AG20443 (cell line): ENCODE measurements at places on chromosomes 3 and 15.

DNA sequence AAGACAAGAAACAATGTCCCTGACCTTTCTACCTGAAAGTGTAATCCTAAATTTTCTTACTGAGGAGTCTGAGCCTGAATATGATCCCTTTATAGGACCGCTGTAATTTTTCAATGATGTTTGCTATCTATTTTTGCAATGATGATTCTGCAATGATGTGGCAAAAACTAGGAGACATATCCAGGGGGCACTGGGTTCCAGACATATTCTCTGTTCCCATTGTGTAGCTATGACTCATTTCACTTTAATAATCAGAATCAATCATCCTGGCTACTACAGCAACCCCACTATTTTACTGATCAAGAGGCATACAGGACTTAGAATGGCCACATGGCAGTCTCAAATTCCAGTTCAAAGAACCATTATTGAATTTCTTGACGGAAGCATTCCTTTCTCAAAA, 85.9 kb downstream of the AQR start:
- no peak for DNase-seq

- no peak for DNase-seq
Measured at GRCh38 chr3:159950156-159950898, 38.3 kb upstream of the IL12A start.

- DNase-seq = no peak
Measured at GRCh38 chr3:41448396-41448795, 249.1 kb downstream of the CTNNB1 start.

GRCh38 chr15:94360251-94360685, 128.9 kb downstream of the MCTP2 start:
- no peak for DNase-seq

GRCh38 chr3:129878355-129878754, 15.2 kb downstream of the TMCC1 start:
- DNase-seq = no peak

- peak; percentile 54 for DNase-seq
Measured at GRCh38 chr15:81163961-81164800, 30.1 kb downstream of the CFAP161 start.

DNA sequence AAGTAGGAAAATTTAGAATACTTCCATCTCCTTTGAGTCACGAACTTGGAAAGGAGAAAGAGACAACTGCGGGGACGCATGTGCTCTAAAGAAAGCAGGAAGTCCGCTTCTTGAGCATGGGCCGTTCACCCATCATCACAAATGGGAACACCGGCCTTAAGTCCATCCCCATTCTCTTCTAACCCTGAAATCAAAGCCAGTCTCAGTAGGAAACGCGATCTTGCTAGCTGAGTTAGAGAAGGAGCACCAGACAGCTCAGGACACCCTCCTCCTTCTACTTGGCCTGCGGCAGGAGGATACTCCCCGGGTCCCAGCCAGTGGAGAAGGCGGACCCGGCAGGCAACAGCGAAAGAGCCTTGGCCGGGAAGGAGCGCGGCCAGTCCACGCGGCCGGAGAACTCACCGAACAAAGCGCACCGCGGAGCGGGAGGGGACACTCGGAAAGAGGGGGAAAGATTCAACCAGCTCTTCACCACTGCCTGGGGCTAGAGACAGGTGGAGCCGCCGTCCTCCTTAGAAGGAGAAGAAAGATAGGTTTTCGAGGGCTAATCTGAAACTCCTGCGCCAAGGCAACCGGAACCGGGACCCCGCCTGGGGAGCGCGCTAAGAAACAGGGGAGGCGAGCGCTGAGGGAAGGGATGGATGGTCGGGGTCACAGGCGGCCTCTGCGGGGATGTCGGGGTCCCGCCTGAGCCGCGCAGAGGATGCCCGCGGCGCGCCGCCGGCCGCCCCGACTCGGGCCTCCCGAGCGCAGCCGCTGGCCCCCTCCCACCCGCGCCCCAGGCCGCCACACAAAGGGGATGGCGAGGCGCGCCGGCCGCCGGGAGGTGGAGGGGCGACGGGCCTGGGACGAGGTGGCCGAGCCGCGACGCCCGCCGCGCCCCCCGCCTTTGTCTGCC, 818 bp downstream of the SLC4A7 start:
- DNase-seq = peak; percentile 52

DNA sequence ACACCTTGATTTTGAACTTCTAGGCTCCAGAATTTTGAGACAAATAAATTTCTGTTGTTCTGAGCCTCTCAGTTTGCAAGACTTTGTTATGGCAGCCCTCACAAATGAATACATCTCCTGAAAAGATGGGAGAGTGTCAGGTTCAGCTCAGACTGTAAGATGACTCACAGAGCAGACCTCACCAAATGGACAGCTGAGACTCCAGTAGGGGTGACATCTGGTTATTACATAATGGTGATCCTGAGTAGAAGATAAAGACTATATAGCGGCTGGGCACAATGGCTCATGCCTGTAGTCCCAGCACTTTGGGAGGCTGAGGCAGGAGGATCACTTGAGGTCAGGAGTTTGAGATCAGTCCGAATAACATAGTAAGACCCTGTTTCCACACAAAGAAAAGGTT, 26.2 kb upstream of the MTMR14 start:
- no peak for DNase-seq

DNA sequence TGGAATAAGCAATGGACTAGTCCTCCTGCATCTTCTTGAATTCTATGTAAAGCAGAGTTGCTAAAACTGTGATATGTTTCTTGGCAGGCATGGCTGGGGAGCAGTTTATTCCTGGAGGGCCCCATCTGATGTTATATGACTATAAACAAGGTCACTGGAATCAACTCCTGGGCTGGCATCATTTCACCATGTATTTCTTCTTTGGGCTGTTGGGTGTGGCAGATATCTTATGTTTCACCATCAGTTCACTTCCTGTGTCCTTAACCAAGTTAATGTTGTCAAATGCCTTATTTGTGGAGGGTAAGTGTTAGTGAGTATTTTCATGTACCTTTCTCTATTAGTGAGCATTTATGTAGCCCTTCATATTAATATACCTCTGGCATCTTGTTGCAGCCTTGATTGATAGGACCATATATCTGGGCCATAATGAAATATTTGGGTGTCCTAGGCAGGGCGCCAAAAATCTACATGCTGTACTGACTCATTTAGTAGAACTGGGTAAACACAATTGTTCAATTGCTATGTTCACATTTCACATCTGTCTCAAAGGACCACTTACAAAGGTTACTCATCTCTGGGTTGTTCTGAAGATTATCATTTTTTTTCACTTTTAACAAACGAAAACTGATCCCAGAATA, 52.6 kb upstream of the ADGRG7 start:
- DNase-seq = peak; percentile 36

GRCh38 chr3:194034346-194035336, 101.3 kb upstream of the HES1 start:
- DNase-seq = no peak

DNA sequence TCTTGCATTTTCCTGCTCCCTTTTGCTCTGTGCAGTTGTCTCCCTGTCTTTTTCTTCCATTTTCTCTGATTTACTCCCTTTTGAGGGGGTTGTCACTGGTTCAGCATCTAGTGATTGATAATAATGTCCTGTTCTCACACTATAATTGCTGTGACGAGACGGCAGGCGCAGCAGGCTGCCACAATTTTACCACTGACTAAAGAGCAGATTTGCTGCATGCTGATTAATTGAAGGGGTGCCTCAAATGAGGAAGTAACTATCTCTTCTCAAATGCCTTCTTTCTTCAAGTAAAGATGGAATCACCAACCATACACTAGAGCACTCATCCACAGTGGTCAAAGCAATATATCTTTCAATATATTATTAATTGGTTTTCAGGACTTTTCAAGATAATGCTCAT, 219.3 kb downstream of the CBLB start:
- no peak for DNase-seq

- no peak for DNase-seq
Measured at GRCh38 chr15:94761574-94761973, 530.2 kb downstream of the MCTP2 start.

DNA sequence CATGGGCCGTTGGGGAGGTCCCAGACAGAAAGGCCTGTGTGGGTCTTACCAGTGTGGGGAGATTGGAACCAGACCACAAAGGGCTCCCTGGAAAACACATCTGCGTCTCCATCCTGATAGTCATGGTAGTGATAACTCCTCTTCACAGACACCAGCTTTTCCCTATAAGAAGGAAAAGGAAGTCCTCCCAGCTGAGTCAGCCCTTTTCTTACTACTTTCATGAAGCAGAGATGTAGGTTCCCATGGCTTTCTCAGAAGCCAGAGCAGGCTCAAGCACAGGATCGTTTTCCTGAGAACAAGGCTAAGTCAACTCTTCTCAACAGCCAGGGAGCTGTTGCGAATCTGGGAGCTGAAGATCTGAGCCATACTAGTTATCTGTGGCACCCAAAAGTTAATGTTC, 6.1 kb downstream of the DNASE1L3 start:
- no peak for DNase-seq

- DNase-seq = no peak
Measured at GRCh38 chr3:95037927-95038326, 975.1 kb downstream of the NSUN3 start.

DNA sequence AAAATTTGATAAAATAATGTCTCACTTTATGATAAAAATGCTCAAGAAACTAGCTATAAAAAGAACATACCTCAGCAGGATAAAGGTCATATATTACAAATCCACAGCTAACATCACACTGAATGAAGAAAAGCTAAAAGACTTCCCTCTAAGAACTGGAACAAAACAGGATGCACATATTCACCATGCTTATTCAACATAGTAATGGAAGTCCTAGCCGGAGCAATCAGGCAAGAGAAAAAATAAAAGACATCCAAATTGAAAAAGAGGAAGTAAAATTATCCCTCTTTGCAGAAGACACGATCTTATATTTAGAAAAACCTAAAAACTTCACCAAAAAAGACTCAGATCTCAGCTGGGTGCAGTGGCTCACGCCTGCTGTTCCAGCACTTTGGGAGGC, 34.0 kb downstream of the SENP7 start:
- no peak for DNase-seq

DNA sequence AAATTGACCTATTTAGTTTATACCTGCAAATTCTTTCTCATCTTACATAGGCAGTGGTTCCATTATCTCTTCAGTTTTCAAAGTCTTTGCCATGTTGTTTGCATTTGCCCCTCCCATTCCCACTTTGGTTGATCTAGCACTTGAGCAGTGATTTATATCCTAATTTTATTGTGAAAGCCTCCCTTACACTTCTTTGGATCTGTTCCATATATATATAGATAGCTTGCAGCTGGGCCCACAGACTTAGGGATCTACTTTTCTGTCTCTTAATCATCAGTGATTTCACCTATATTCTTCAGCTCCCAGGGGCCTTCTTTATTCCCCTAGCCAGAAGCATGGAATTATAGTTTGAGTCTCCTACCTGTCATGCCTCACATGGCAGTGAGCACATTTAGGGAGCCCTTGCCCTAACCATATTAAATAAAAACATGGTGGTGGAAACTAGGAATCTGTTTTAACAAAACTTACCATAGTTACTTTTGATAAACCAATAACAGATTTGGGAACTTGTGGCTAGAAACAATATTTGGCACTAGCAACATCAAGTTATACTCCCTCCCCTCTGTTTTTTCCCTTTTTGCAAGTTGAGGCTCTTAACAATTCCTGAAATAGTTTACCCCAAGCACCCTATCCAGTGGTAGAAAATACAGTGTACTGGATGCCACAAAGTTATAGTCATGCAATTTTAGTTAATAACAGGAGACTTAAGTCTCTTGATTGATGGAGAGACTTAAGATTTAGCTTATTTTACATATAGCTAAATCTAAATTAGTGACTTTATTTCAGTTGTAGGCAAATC, 41.7 kb downstream of the ARIH1 start:
- DNase-seq = no peak
